Stimulated activated CD8-positive, alpha-beta memory T cell treated with anti-CD3 and anti-CD28 coated beads, Interleukin-15, amount 100 ng/mL, for 48 hours (primary cell): ENCODE measurements at places on chromosomes 4 and X.

GRCh38 chr4:8831221-8832112 is 40.2 kb downstream of the HMX1 start:
- no peak for DNase-seq

GRCh38 chrX:104641176-104641575 is 75.2 kb downstream of the IL1RAPL2 start:
- DNase-seq = no peak

DNA sequence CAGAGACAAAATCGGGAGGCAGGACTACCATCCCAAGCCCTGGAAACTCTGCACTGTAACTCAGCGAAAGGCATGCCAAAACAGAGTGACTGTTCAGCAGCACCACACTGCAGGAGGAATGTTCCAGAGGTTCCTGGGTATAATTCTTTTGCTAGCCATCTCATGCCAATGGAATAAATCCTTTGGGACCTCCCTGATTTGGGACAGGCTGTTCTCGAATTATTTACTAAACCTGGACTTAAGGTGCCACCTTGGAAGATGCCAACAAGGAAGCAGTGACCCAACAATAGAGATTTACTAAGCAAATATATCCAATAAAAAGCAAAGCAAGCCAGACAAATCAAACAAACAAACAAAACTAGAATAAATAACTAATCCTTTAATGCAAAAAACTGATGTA is 9.3 kb downstream of the AADAT start:
- no peak for DNase-seq

DNA sequence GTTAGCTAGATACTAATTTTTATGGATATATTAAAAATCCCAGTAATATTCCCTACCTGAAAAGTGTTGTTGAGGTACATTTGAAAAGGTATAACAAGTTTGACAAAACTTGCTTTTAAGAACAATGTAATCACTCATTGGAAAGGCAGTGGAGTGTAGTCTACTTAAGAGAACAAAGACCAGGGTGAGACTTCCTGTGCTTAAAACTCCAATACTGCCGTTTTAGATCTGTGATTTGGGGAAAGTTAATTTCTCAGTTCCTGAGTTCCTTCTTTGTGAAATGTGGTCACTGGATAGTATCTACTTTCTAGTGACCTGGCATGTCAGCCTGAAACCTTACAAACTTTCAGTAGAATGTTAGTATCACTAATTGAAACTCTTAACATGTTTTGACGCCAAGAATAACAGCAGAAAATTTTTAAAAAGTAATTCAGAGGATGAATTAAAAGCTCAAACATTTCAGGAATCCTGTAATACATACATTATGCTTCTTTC is 56.8 kb downstream of the PCDH7 start:
- DNase-seq = no peak

- no peak for DNase-seq
These were observed 14.2 kb upstream of the MID1 start for GRCh38 chrX:10634392-10635161.

DNA sequence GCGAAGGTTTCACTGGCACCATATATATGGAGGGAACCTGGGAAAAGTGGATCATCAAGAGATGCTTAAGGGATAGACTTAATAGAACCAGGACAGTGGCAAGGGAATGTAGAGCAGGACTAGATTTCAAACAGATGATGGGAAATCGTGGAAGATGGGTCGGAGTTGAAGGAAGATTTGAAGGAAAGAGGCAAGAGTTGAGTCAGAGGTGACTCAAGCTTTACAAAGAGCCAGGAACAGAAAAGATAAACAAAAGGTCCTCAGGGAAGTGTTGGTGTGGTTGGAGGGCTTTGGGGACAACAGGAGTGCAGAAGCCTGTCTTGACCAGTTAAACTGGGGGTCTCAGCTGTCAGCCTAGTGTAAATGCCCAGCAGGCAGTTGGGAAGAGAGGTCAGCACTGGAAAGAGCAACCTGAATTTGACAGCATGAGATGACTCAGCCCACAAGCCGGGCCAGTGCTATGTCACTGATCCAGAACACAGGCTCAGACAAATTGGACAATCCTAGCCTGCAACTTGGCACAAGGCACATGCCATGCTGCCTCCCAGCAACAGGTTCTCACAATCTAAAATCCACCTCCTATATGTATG is 230.5 kb downstream of the IDS start:
- DNase-seq = no peak

- no peak for DNase-seq
These were observed 331.8 kb upstream of the TENM3 start for GRCh38 chr4:181911420-181911819.

- DNase-seq = no peak
These were observed 8.2 kb upstream of the ZRSR2 start for GRCh38 chrX:15781961-15782699.

- DNase-seq = no peak
These were observed 1105.9 kb downstream of the ARAP2 start for GRCh38 chr4:35138449-35138848.

DNA sequence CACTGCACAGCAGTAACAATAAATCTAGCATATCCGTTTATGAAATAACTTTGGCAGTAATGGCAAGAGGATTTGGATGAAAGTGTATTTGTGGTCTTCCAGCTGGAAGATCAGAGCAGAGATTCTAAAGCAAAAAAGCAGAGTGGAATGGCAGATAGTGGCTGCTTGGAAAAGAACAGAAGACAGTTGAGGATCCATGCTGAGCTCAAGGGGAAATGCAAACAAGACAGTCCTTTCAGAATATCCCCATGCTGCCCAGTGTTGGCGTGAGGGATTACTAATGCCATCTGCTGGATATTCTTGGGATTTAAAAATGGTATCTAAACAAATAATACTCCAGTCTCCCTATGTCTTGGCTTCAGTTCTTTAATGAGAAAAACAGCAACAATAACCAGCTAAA is 629.1 kb upstream of the ATOH1 start:
- no peak for DNase-seq

GRCh38 chr4:154313004-154313585 is 178.5 kb downstream of the DCHS2 start:
- no peak for DNase-seq

DNA sequence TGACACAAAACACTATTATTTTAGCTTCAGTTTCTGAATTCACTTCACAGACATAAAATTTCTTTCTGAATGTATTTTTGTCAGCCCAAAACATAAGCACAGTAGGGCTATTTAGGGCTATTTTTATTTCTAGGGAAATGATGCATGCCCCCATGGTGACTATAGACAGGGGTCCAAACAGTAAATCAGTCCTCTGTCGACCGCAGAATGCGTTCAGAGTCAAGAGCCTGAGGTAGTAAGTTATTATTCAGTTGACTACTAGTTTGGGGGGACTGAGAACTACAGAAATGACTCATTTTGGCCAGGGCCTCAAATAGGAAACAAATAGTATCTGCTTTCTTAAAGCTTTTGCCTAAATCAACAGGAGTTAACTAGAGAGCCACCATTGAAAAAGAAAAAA is 414.4 kb downstream of the AFF2 start:
- DNase-seq = no peak

DNA sequence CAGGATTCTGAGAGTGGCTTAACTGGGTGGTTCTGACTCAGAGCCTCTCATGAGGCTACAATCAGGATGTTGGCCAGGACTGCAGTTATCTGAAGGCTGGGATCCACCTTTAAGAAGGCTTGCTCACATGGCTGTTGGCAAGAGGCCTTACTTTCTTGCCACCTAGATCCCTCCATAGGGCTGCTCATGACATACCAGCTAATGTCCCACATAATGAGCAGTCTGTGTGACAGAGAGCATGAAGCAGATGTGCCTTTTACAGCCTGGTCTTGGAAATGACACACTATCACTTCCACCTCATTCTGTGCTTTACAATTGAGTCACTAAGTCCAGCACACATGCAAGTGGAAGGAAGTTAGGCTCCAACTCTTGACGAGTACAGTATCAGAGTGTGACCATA is 4.3 kb upstream of the RBM3 start:
- DNase-seq = no peak

GRCh38 chr4:15756361-15756861 is 21.7 kb upstream of the CD38 start:
- peak; percentile 68 for DNase-seq

DNA sequence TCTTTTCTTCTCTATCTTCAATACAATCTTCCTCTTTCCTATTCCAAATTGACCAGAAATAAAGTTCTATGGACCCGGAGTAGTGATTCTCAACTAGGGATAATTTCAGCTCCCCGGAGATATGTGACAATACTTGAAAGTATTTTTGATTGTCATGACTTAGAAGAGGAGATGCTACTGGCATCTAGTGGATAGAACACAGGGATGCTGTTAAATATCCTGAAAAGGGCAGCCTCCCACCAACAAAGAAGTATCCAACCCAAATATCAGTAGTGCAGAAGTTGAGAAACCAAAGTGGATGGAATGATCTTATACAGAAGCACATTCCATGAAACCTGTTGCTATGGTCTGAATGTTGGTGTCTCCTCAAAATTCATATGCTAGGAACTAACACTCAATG is 65.7 kb upstream of the NDST3 start:
- no peak for DNase-seq

DNA sequence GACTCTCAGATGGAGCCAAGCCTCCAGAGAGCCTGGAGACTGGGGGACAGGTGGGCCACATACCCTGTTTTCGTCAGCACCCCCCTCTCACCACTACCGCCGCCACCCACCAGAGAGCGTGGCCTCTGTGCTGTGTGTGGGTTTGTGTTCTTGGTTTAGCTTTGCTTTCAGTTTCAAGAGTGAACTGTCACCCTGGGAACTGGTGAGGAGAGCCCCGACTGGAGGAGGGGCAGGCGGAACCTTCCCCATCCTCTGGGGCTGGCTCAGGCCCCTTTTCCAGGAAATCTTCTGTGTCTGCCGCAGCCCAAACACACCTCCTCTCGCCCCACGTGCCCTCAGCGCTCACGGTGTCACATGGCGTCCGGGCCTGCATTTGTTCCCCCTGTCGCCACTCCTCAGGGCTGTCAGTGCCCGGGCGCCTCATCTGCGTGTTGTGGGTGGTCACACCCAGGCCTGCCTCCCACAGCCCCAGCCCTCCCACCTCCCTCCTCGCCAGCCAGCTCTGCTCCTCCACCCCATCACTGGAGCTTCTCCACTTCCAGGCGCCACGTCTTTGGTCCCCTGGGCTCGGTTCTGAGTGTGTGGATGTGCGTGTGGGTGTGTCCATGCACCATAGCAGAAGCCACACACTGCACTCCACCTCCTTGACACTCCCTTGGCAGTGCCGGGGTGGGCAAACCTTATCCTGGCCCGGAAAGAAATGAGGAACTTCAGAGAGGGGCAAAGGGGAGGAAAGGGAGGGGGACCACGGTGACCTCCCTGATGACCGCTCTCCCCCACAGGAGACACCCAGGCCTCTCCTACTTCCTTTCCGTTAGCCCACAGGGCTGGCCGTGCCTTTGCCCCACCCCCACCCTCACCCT is 27.8 kb downstream of the ELF4 start:
- peak; percentile 75 for DNase-seq

DNA sequence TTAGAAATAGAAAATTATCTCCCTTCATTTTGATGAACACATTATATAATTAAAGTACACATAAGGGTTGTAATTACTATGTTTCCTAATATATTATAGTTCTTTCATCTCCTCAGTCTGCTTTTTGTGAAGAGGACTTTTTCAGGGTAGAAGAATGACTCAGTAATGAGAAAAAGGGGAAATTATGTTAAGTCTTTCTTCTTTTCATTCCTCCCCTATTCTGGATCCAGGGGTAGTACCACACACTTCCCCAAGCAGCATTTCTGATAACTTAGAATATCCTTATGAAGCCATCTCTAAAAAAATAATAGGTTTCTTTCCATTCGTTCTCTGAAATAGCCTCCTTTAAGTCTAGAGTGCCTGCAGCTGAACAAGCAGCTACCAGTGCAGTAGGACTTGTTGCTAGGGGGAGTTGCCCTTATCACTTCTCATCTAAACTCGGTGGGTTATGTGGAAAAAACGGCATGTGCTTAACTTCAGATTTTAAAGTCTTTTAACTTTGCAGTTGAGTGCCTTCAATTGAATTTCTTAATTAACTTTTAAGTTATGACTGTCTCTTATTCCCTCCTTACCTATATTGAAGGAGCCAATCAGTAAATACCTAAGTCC is 184.8 kb downstream of the ARHGAP24 start:
- no peak for DNase-seq

DNA sequence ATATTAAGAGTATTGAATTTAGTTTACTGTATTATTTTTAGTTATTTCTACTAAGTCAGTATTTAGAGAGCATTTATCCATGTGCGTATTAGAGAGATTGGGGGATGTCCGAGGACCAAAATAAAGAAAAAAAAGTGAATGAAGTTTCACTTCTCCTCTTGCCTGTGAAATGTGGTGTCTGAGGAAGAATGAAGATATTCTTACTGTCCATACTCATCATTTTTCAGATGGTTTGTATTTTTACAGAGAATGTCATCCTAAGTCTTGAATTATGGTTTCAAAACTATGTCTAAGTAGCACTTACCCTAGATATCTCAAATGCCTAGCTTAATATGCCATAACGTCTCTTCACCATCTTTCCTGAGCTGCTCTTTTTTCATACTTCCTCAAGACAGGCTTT is 854.3 kb downstream of the C4orf33 start:
- DNase-seq = no peak

DNA sequence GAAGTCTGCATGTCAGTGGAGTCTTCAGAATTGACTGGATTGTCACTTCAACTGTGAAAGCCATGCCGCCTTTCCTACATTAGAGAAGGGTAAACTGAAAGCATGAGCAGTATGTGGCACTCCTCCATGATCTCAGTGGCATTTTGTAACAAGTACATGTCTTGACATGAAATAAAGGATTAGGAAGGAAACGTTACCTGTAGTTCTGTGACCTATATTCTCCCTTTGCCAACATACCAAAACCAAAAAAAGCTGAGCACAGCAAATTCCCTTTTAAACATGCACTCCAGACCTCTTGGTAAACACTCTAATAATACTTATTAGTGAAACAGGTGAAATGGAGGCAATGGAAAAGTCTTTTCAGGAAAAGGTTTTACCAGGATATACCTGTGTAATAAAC is 344.2 kb downstream of the GRIA2 start:
- no peak for DNase-seq

DNA sequence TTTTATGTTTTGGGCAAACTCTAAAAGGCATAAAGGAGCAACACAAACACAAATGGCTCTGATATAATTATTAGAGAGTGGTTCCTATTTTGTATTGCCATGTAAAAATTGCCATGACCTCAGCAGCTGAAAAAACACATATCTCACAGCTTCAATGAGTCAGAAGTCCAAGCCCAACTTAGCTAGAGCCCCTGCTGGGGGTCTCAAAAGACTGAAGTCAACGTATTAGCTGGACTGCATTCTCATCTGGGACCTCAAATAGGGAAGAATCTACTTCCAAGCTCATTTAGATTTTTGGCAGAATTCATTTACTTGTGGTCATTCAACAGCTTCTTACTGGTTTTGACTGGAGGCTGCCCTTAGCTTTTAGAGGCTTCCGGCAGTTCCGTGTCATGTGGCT is 47.4 kb downstream of the FREM3 start:
- DNase-seq = no peak

DNA sequence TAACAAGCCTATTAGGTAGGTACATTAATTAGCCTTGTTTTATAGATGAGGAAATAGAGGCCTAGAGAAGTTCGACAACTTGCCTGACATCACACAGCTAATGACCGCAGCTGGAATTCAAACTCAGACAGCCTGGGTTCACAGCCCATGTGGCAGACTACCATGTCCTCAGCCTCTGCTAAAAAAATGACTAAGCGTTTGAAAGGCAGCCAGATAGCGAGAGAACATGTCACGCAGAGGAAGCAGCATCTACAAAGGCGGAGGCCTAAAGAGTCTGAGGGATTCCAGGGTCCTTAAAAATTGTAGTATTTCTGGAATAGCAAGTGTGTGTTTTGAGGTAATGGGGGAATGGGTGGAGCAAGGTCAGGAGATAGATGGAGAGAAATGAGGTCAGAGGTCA is 33.2 kb upstream of the BMP15 start:
- no peak for DNase-seq
